ENCODE measurements at places on chromosomes 4 and X.

GRCh38 chr4:79467246-79467932, 59.4 kb upstream of the GK2 start:
- no peak for DNase-seq

DNA sequence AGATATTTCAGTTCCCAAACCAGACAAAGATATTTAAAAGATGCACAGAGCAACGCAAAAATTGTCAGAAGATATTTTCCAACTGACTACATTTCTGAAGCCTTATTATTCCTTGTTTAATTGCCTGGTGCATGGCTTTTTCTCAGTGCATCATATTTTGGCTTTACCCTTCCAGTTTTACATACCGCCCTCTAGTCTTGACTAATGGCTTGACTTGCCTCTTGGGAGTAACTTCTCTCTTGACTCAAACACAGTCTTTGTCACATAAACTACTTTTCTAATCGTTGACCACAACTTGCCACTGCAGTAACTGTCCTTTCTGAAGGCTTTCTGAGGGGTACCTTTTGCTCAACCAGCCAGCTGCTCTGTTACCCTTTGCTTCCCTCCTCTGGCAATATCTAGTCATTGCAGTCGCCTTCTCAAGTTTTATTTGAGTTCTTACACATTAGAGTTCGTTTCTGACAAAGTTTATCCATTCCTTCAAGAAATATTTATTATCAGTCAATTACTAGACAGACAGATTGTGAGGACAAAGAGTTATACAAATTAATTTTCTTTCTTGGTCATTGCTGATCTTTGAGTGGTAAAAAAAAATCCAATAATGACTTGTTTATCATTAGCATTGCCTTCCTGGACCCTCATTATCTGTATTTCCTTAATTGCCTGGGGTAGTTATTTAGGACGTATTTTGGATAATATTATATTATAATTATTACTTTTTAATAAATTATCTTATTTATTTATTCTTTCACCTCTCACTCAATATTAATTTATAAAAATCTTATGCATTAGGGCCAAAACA, 506.9 kb upstream of the PCDH10 start:
- DNase-seq = peak; percentile 62

DNA sequence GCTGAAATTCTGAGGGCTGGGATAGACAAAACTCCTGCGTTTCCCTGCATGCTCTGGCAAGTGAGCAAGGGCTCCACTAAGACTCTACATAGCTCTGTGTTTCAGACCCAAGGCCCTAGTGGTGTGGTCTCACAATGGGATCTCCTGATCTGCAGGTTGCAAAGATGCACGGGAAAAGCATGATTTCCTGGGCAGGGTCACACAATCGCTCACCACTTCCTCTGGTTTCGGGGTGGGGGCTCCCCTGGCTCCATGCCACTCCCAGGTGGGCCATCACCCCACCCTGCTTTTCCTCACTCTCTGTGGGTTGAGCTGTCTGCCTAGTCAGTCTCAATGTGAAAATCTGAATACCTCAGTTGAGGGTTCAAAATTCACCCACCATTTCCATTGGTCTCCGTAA, 111.5 kb downstream of the KLF8 start:
- DNase-seq = no peak

DNA sequence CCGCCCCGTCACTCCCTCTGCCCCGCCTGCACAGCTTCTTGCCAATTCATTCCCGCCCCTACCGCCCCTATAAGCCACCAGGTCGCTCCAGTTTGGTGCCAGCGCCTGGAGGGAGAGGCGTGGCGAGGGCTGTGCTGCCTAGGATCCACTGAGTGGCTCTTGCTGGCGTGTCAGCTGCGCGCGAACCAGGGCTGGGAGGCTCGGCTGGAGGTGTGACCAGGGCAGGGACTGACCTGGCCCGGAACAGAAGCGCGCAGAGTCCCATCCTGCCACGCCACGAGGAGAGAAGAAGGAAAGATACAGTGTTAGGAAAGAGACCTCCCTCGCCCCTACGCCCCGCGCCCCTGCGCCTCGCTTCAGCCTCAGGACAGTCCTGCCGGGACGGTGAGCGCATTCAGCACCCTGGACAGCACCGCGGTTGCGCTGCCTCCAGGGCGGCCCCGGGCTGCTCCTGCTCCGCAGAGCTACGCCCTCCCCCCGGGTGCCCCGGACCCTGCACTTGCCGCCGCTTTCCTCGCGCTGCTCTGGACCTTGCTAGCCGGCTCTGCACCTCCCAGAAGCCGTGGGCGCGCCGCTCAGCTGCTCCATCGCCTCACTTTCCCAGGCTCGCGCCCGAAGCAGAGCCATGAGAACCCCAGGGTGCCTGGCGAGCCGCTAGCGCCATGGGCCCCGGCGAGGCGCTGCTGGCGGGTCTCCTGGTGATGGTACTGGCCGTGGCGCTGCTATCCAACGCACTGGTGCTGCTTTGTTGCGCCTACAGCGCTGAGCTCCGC, at the start of gene GPR78:
Gene GPR78, plus strand, starts transcription at position 72 of the 773 bp plus-strand sequence. Its CDS starts 591 bp downstream, at position 663.
- DNase-seq = peak; percentile 89

- DNase-seq = peak; percentile 8
These were observed 32.3 kb upstream of the BBS12 start for GRCh38 chr4:122700178-122700725.

- no peak for DNase-seq
These were observed at the start of gene ADGRL3 for GRCh38 chr4:61200187-61200915. Gene ADGRL3, plus strand, starts transcription at chr4:61200326.

DNA sequence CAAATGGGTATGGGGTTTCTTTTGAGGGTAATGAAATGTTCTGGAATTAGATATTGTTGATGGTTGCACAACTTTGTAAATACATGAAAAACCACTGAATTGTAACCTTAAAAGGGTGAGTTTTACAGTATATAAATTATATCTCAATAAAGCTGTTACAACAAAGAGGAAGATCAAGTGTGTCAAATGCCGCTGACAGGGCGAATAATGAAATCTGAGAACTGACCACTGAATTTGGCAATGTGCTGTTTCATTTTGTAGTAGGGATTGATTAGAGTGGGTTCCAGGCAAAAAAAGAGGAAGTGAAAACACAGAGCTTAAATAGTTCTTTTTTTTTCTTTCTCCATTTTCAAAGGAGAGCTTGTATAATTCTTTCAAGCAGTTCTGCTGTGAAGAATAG, 161.1 kb upstream of the NAP1L5 start:
- DNase-seq = no peak

DNA sequence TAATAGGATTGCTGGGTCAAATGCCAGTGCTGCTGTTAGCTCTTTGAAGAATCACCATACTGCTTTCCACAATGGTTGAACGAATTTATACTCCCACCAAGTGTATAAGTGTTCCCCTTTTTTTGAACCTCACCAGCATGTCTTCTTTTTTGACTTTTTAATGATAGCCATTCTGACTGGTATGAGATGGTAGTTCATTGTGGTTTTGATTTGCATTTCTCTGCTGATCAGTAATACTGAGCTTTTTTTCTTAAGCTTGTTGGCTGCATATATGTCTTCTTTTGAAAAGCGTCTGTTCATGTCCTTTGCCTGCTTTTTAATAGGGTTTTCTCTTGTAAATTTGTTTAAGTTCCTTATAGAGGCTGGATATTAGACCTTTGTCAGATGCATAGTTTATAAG, 14.8 kb downstream of the USP38 start:
- DNase-seq = no peak

DNA sequence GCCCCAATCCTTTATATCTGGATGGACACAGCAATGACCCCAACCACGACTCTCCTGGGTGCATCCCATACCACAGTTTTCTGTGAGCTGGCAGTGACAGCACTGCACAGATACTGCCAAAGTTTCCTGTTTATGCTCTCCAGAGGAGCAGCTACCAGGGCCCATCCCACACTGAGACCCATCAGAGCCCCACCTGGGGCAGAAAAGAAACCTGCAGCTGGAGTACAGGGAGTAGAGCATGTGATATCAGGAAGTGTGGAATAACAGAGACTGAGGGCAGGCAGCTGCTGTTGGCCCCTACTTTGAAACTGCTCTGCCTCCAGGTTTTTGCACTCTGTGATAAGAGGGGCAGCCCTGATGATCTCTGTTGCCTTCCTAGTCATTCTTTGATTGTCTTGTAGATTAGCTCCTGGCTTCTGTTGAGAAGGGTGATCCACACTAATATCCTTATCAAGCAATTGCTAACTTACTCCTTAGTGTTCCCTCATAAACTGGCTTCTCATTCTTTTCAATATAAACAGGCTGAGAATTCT, 526.3 kb upstream of the TECRL start:
- DNase-seq = no peak

- no peak for DNase-seq
These were observed 346.0 kb upstream of the GATB start for GRCh38 chr4:152106781-152107321.

- no peak for DNase-seq
These were observed 155.2 kb upstream of the MSX1 start for GRCh38 chr4:4704267-4704666.

- no peak for DNase-seq
These were observed 18.5 kb upstream of the TET2 start for GRCh38 chr4:105128208-105128607.

- no peak for DNase-seq
These were observed 46.4 kb downstream of the GAB1 start for GRCh38 chr4:143383005-143383574.

DNA sequence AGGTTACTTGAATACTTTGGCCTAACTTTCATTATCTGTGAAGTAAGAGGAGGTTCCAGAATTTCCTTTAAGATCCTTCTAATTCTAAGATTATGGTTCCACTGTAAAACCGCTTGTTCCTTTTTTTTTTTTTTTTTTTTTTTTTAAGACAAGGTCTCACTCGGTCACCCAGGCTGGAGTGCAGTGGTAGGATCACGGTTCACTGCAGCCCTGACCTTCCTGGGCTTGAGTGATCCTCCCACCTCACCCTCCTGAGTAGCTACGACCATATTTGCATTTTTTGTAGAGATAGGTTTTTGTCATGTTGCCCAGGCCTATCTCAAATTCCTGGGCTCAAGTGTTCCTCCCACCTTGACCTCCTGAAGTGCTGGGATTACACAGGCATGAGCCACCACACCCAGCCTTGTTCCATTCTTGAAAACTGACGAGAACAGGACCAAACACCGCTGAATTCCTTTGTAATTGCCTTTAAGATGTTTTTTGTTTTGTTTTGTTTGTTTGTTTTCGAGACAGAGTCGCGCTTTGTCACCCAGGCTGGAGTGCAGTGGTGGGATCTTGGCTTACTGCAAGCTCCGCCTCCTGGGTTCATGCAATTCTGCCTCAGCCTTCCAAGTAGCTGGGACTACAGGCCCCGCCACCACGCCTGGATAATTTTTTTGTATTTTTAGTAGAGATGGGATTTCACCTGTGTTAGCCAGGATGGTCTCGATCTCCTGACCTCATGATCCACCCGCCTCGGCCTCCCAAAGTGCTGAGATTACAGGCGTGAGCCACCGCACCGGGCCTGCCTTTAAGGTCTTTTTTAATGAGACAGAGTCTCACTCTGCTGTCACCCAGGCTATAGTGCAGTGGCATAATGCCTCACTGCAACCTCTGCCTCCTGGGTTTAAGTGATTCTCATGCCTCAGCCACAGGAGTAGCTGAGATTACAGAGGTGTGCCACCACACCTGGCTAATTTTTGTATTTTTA, 6.8 kb downstream of the PDS5A start:
- no peak for DNase-seq

- no peak for DNase-seq
These were observed 103.3 kb upstream of the LEF1 start for GRCh38 chr4:108272046-108272445.

DNA sequence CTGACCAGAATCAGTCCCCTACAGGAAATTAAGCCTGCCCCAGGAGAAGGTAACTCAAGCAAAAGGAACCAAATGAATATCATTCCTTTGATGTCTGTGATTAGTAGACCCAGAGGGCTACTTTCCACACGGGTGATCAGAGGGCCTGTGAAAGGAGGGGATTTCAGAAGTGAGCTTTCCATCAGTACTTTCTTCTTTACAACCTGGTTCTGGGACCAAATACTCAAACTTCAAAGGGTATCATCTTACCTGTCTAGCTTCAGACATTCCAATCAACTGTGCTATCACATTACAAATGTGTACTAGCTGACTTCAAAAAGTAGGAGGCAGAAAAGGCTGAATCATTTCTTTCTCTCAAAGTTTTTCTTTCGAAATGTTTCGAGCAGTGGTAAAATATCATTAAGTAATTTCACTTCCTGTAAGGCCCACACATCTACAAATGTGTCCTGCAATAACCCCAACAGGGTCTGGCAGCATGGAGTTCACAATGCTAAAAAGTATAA, 23.9 kb downstream of the ACSL4 start:
- no peak for DNase-seq

DNA sequence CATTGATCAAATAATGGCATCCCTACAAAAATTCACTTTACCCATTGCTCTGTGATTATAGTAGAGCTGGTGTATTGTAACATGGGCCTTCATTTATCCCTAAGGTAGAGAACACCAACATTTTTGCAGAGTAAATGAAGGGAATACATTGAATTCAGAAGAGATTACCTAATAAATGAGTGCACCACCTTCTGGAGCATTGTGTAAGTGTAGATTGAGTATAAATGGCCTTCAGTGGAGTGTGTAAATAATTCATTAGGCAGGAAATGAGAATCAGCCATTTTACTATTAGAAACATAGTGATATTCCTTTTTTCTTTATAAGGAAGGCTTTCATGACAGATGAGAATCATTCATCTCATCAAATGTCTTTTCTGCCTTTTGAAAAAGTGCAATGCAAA, 155.8 kb downstream of the FAM47B start:
- no peak for DNase-seq

- no peak for DNase-seq
These were observed 132.8 kb upstream of the BMP3 start for GRCh38 chr4:80897537-80898303.

GRCh38 chrX:11311706-11312105, 18.5 kb downstream of the AMELX start:
- no peak for DNase-seq

DNA sequence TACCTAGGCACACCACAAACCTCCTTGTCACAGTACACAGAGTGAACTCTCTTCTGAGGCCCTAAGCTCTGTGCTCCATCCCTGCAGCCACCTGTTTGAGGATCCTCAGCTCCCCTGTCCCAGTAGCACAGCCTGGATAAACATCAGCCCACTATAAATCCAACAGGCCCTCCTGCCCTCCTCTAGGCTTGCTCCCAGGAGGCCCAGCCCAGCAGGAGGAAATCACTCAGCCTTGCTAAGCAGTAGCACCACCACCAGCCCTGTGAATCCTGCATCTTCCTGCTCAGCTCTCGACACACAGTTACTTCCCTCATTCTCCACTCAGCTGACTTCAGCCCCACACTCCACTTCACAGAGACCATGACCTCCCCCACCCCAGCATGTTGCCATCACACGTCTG, 273.9 kb downstream of the BCOR start:
- DNase-seq = no peak

GRCh38 chr4:3017504-3017903, 54.1 kb downstream of the GRK4 start:
- DNase-seq = no peak

DNA sequence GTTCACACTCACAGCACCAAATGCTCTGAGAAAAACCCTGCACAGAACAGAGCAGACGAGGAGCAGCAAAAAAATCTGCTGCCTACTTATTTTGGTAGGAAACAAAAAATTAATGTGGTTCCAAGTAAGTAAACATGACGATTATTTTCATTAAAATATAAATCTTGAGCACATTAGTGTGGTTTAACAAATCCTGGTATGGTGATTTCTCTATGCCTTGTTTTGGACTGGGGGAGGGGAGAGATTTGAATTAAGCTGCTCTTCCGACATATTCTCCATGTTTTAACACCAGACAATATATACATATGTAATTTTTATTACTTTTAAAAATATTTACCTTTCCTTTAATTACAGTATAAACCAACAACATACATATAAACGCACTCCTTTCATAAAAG, 1.8 kb downstream of the CAMK2D start:
- DNase-seq = no peak

All from T47D (cell line).